Ovary (tissue), 10 donors: ENCODE measurements at places on chromosomes 13 and 19. TPM values are rescaled to one million over a fixed set of nuclear protein-coding genes. Genes with fewer than 3 reads are reported as not detected.

- H3K27ac ChIP-seq: peak overlapping the region; percentile 22
- DNase-seq: peak; percentile 41
- H3K4me3 ChIP-seq: peak overlapping the region; percentile 37
Observed at GRCh38 chr19:52963247-52963618, 552 bp upstream of the ZNF816 start.

GRCh38 chr19:49301165-49301865 is 23.7 kb downstream of the SLC6A16 start:
- H3K36me3 ChIP-seq: no peaks in the 10 kb centered on the region
- H3K4me3 ChIP-seq: no peak overlapping the region
- H3K27ac ChIP-seq: no peak overlapping the region
- no peaks in the 10 kb centered on the region for H3K4me1 ChIP-seq
- no peaks in the 10 kb centered on the region for H3K27me3 ChIP-seq
- DNase-seq: peak; percentile 55

DNA sequence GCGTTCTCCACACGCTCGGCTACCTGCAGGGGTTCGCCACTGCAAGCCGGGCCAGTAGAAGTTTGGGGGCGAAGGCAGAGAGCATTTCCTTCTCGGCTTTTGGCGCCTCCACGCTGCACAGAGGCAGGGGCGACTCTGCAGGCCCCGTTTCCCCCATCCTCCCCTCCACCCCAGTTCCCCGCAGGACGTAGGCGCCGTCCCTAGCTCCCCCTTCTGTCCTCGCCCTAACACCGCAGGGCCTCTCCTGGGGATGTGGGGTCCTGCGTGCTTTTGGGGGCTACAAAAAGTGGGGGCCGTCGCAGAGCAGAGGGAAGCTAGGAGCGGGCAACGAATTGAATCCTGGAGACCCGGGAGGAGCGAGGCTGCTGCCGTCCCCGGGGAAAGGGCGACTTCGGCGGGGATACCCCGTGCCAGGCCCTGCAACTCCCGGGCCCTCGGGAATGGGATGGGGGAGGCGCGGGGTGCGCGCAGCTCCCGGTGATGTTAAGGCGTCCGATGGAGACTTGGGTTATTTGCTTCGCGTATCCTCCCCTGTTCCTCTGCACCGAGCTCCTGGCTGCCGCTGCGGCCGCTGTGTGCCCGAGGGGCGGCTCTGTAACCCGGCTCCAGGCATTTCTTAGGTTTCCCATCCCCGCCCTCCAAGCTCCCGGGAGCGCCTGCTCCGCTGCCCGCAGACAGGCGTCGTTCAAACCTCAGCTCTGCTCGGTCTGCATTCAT is 255.9 kb upstream of the SOX21 start:
- no peaks in the 10 kb centered on the region for H3K36me3 ChIP-seq
- no peaks in the 10 kb centered on the region for H3K27me3 ChIP-seq
- no peak overlapping the region for H3K27ac ChIP-seq
- H3K4me1 ChIP-seq: no peaks in the 10 kb centered on the region
- no peak for DNase-seq
- peak overlapping the region; percentile 17 for H3K4me3 ChIP-seq

GRCh38 chr19:39372941-39373340 is 18.0 kb downstream of the PAF1 start:
- DNase-seq: no peak
- peak overlapping the region; percentile 86 for H3K27ac ChIP-seq
- no peaks in the 10 kb centered on the region for H3K36me3 ChIP-seq
- no peak overlapping the region for H3K4me3 ChIP-seq
- no peaks in the 10 kb centered on the region for H3K27me3 ChIP-seq

DNA sequence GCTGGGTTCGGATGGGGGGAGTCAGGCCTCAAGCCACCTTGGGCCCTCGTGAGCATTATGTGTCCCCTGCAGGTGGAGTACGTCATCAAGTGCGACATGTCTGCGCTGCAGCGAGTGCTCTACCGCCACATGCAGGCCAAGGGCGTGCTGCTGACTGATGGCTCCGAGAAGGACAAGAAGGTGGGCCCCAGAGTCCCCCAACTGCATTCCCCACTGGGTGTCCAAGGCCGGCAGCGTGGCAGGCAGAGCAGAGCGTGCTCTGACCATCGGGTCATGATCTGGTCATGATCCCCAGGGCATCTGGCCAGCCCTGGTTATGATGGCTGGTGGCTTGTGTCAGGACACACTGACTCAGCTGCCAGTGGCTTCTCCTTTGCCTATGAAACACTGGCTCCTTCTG is 63.4 kb downstream of the SMARCA4 start:
- H3K36me3 ChIP-seq: no peaks in the 10 kb centered on the region
- no peaks in the 10 kb centered on the region for H3K4me1 ChIP-seq
- H3K27ac ChIP-seq: no peak overlapping the region

GRCh38 chr19:16542910-16543472 is 754 bp upstream of the CHERP start:
- peaks cover 10% of the 10 kb centered on the region for H3K4me1 ChIP-seq
- DNase-seq: no peak
- peak overlapping the region; percentile 84 for H3K4me3 ChIP-seq
- no peaks in the 10 kb centered on the region for H3K36me3 ChIP-seq
- peak overlapping the region; percentile 75 for H3K27ac ChIP-seq

- no peaks in the 10 kb centered on the region for H3K36me3 ChIP-seq
- H3K4me3 ChIP-seq: no peak overlapping the region
- no peaks in the 10 kb centered on the region for H3K27me3 ChIP-seq
- no peak for DNase-seq
- H3K27ac ChIP-seq: no peak overlapping the region
Observed at GRCh38 chr13:35976126-35976525, 155.1 kb downstream of the DCLK1 start.

- no peak for DNase-seq
- no peaks in the 10 kb centered on the region for H3K4me1 ChIP-seq
- no peak overlapping the region for H3K27ac ChIP-seq
- H3K27me3 ChIP-seq: no peaks in the 10 kb centered on the region
Observed at GRCh38 chr13:71773531-71773930, 93.5 kb downstream of the DACH1 start.

FRY gene
- 26.7 TPM for total RNA-seq

RASIP1 gene
- 13.2 TPM for total RNA-seq

GRK1 gene
- total RNA-seq: not detected

GRCh38 chr13:113061271-113061625 is 44.3 kb upstream of the F7 start:
- no peaks in the 10 kb centered on the region for H3K36me3 ChIP-seq
- H3K27ac ChIP-seq: no peak overlapping the region
- no peak overlapping the region for H3K4me3 ChIP-seq
- H3K27me3 ChIP-seq: no peaks in the 10 kb centered on the region
- H3K4me1 ChIP-seq: no peaks in the 10 kb centered on the region

DNA sequence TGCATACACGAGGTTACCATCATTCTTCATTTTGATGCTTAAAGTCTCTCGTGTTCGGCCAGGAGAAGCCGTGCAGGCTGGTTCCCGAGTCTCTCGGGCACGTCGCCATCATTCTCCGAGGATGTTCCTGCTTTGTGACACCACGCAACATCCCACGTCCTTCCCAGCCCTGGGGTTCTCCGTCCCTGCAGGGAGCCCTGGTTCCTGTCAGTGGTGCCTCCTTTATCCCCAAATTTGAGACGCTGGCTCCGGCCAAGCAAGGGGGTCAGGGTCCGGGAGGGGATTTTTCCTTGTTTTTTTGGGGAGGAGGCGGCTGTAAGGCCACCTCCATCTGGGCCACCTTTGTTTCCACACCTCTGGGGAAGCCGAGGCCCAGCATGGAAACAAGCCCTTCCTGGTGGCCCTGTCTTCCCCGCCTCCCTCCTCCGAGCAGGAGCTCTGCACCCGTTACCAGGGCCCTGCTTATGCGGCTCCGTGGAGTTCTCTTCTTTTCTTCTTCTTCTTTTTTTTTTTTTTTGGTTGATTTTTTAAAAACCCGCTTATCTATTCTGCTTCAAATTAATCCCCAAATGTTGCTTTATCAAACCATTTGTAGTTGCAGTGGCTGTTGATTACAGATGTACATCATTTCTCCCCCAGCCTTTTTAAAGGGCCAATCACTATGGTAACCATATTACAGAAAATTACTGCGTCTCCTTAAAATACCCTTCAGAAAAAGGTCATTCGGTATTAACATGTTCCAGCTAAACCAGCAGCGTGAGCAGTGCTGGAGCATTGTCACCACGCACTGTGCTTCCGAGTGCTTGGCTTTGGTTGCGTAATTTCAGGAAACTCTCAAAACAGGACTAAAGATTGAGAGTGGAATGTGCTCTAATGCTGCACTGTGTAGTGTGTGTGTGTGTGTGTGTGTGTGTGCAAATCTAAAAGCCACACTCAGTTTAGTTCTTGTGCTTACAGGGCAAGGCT is 50.4 kb downstream of the TEX29 start:
- no peaks in the 10 kb centered on the region for H3K27me3 ChIP-seq
- no peak overlapping the region for H3K27ac ChIP-seq
- H3K4me1 ChIP-seq: no peaks in the 10 kb centered on the region
- no peak overlapping the region for H3K4me3 ChIP-seq
- H3K36me3 ChIP-seq: no peaks in the 10 kb centered on the region

GRCh38 chr19:19319732-19320360 is 463 bp downstream of the SUGP1 start:
- DNase-seq: peak; percentile 31
- H3K27ac ChIP-seq: peak overlapping the region; percentile 82
- peak overlapping the region; percentile 66 for H3K4me3 ChIP-seq
- H3K27me3 ChIP-seq: no peaks in the 10 kb centered on the region
- no peaks in the 10 kb centered on the region for H3K36me3 ChIP-seq

DNA sequence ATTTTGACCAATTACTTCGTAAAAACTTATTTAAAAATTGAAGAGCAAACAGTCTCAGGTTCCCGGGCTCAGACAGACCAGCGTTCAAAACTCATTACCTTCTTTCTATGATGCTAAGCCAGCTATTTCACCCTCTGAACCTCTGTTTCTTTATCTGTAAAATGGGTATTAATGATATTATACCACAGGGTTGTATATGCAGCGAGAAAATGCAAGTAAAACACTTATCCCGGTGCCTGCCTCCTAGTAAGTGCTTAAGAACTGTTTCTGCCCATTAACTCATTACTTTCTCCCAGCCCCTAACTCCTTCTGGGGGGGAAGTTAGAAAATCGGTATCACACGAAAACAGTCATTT is 410 bp upstream of the PAK4 start:
- H3K4me3 ChIP-seq: peak overlapping the region; percentile 86
- no peaks in the 10 kb centered on the region for H3K36me3 ChIP-seq
- no peaks in the 10 kb centered on the region for H3K27me3 ChIP-seq
- H3K4me1 ChIP-seq: peaks cover 5% of the 10 kb centered on the region
- DNase-seq: no peak

GRCh38 chr13:36674337-36675212 is 755 bp downstream of the SERTM1 start:
- peak overlapping the region; percentile 60 for H3K4me3 ChIP-seq
- peaks cover 3% of the 10 kb centered on the region for H3K4me1 ChIP-seq
- no peaks in the 10 kb centered on the region for H3K36me3 ChIP-seq
- H3K27me3 ChIP-seq: no peaks in the 10 kb centered on the region
- H3K27ac ChIP-seq: no peak overlapping the region
- DNase-seq: no peak

DNA sequence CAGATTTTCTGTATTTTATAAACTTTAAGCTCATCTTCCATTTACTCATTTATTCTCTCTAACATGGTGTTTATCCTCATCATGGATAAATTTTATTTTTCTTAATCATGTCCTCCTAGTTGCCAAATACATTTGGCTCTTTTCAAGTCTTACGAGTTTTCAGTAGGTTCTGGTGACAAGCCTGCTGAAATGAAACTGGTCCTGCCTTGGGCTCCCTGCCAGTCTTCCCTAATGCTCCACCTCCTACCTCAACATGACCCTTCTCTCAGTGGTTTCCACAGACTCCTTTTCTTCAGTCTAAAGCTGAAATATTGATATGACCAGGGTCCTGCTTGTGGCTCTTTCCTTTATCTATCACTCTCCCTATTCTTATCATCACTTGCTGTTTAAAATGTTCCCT is 81.2 kb downstream of the TRPC4 start:
- no peaks in the 10 kb centered on the region for H3K36me3 ChIP-seq
- H3K27ac ChIP-seq: no peak overlapping the region
- H3K4me3 ChIP-seq: no peak overlapping the region
- no peak for DNase-seq
- no peaks in the 10 kb centered on the region for H3K27me3 ChIP-seq
- H3K4me1 ChIP-seq: no peaks in the 10 kb centered on the region

CBLC gene
- total RNA-seq: not detected
